Bone marrow (tissue), 2 donors: ENCODE measurements at places on chromosomes 2 and 18.

DNA sequence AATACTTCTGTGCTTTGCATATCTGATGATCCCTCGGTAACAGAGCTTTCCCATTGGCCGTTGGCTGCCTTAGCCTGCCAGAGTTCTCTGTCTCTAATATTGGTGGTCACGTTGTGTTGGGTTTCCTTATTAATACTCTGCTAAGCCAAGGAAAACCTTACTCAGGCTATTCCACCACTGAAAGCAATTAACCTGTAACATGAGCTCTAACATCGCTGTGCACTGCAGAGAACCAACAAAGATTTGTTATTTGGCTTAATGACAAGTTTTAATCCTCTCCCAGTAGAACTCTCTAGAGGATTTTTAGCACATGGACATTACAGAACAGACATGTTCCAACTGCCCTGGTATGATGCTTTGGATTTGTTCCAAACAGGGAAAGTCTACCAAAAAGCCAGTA, 825.9 kb upstream of the POU3F3 start:
- DNase-seq = no peak

- DNase-seq = no peak
Measured at GRCh38 chr2:157363612-157364101, 38.0 kb upstream of the ERMN start.

DNA sequence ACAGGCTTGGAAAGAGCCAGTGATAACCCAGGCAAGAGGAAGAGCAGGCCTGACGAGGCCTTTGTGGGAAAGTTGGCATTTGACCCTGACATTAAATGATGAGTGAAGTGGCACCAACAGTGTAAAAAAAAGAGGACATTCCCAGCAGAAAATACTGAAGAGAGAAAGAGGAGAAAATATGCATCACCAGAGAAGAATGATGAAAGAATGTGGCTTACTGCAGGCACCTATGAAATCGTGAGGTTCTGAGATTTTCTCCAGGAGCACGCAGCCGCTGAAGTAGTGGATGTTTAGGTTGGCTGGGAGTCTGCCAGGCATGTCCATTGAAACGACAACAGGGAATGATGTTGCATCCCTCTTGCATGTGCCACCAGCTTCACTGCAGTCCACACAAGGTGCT, 13.8 kb downstream of the EHD3 start:
- DNase-seq = no peak

DNA sequence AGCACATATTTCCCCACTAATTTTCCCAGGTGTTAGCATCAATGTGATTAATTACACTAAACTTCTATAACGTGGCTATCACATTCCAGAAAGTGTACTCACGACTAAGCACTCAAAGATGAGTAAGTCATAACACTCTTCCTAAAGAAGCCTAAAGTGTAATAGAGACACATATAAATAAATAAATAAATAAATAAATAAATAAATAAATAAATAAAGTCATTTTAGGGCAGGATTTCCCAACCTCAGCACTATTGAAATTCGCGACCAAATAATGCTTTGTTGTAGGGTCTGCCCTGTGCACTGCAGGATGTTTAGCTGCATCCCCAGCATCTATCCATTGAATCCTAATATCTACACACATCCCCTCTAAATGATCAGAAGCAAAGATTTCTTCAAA, 390.9 kb downstream of the CDH7 start:
- DNase-seq = no peak

DNA sequence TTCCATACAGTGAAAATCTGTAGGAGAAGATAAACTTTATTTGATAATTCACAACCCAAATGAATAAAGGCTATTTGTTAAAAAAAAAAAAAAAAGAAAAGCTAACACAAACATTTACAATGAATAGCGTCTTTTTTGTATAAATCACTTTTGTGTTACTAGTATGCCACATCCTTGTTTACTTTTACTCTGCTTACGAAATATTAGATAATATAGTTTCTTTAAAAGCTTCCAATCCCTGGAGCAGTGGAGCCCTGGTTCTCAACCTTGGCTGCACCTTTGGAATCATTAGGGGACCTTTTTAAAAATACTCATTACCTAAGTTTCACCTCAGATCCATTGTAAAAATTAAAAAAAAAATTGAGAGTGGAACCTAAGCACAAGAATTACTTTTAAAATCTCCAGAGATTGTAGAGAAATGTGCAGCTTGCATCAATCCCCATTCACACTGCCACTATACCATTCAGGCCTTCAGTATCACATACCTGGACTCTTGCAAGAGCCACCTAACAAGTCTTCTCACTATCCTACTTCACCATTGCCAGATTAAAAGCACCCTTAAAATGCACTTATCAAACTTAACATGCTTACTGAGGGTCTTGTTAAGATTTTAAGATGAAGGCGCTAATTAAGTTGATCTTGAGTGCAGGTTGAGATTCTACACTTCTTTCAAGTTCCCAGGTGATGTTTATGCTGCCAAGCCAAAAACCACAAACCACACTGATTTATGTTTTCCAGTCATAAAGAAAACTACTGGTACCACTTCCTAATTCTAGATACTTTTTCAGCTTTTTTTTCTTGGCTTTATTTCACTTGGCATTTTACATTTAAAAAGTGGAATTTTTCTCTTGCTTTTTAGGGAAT, 59.7 kb upstream of the ZC3H15 start:
- DNase-seq = no peak

DNA sequence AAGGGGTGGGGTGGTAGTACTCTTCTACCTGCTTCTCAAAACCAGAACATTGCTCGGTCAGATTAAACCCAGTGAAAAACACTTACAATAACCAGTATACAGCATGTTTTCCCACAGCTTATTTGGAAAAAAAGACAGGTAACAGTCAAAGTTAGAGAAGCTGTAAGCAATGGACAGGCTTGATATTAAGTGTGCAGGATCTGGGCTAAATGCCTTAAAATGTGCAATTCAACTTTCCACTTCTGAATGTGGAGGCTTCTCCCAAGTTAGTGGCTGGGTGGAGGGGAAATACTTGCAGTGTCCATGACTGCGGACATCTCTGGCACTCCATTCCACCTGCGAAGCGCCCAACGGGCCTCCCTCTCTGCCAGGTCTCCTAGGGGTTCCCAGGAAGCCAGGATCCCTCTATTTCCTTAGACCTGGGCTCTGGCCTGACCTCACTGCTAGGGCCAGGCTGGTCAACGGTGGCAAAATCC, 5.3 kb downstream of the ZEB2 start:
- DNase-seq = no peak

DNA sequence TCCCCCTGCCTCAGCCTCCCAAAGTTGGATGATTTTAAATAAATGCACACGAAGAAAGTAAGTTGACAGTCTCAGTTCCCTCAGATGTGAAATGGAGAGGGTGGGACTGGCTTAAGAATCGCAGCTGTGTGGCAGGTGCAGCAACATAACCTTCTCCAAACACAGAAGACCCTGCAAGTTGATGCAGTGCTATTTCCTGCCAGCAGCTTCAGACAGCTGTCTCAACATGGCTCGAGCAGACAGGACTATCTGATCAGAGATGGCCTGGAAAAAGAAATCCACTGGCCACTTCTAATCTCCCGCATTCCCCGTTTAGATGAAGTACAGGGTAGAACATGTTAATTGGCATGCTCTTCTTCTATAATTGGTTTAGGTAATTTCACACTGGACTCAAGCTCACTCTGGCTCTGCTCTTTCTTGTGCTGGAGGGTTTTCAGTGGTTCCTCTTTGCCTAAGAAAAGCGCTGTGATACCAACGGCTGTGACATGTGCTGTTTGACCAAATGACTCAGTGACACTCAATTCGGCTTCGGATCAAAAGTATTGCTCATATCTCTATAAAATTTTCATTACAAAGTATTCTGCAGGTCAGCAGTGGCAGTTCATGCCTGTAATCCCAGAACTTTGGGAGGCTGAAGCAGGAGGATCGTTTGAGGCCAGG, 40.2 kb downstream of the MYOM1 start:
- DNase-seq = no peak

DNA sequence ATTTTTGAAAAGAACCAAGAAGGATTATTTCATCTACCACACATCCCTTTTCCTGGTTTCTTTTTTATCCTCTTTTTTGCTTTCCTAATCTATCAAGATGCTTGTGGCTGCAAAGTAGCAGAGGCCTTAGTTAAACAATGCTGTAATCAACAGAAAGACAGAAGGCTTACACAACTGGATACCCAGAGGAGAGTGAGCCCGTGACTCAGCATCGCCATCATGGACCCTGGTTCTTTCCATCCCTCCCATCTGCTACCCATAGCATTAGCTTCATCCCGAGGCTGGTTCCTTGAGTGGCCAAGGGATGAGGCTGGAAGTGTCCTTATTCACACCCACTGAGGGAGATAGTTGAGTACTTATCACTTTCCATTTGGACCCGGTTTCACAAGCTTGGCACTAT, 7.5 kb upstream of the HAAO start:
- DNase-seq = no peak

DNA sequence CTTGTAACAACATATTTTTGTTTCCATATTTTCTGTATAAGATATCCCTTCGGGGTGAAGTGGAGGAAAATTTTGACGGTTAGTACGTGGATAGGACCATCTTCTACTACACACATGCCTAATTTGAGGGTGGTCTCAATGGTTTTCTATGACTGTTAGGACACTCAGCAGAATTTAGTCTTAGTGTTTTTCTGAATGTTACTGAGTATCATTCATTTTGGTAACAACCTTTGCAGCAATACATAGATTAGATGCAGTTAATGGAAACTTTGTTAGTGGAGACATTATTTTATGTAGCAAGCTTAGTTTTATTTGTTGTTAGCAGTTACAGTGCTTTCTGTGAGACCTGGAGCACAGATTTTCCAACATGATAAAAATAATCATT, 1.6 kb downstream of the ITGAV start:
- no peak for DNase-seq

DNA sequence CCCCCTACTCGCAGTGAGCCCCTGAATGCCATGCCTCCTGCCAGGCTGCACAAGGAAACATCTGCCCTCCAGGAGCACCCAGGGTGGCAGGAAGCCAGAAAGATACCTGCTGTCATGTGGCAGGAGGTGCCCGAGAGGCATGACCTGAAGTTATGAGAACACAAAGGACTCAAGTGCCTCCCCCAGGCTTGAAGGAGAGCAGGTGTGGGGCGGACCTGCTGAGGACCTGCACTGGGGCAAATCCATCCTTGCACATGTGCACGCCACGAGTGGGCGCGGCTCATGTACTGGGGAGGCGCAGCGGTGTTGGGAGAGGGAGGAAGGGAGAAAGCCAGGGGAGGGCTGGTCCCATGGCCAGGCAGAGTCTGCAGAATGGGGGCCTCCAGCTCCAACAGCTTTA, 26.9 kb downstream of the SDC1 start:
- no peak for DNase-seq

DNA sequence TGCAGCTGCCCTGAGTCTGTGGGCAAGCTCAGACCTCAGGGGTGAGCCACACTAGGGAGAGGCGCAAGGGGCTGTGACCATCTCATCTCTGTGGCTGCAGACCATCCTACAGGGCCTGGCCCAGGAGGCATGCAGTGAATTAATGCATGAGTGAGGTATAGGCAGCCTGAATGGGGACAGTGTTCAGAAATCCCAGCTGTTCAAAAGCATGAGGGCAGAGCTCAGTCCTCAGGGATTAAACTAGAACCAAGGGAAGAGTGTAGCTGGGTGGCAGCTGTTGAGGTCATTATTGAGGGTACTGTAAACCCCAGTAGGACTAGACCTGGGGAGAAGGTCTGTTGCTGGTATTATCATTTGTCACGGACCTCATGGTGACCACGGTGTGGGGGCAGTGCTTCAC, 17.0 kb downstream of the TMEM177 start:
- no peak for DNase-seq

DNA sequence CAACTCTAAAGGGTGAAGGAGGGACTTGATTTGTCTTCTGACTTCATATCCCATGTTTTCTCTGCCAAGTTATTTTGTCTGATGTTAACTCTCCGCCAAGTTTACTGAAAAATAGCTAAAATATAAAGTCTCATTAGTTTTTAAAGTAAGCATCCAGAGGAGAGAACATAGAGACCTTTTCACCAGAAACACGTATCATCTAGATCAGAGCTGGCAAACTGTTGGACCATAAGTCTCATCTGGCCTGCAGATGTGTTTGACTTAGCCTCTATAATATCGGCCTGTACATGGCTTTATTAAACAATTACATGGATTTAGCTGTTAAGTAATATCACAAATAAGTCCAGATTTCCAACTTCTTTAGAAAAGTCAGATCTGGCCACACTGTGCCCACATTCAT, 182.6 kb downstream of the PLCL1 start:
- DNase-seq = no peak

DNA sequence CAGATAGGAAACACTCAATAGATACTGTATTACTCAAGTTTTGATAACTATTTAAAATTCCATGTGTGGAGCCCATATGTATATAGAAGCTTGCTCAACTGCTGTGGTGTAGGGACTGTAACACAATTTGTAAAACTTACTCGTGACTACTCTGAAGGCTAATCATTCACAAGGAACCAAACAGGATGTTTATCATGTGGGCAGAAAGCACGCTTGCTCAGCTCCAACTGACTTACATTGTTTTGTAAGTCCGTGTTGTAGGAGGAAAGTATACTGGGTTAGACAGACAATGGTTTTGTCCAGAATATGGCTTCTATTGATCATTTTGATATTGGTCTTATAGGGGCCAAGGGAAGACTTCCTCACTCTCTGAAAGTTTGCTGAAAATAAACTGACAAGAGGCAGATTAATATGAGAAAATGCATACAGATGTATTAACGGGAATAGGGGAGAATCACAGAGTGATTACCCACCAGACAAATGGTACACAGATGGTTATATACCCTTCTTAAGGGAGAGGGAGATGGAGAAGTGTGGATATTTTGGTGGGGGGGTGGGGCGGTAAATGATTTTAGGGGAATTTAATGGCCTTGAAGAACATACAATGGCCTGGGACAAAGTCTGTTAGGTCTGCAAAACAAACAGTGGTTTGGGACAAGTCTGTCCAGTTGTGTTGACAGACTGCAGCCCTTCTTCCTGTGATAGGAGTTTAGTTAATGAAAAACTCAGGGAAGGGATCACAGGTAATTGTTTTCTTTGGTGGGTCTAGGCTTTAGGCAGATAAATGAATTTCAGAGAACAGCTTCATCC, 259.3 kb upstream of the SP5 start:
- no peak for DNase-seq
